ENCODE measurements at places on chromosomes 2 and 18.

- no peak for DNase-seq
Measured at GRCh38 chr2:42298132-42298531, 62.9 kb downstream of the COX7A2L start.

GRCh38 chr2:50347358-50348044 is 684.4 kb downstream of the NRXN1 start:
- no peak for DNase-seq

- DNase-seq, result peak; percentile 88
Measured at GRCh38 chr2:39139511-39140237, 18.8 kb upstream of the SOS1 start.

DNA sequence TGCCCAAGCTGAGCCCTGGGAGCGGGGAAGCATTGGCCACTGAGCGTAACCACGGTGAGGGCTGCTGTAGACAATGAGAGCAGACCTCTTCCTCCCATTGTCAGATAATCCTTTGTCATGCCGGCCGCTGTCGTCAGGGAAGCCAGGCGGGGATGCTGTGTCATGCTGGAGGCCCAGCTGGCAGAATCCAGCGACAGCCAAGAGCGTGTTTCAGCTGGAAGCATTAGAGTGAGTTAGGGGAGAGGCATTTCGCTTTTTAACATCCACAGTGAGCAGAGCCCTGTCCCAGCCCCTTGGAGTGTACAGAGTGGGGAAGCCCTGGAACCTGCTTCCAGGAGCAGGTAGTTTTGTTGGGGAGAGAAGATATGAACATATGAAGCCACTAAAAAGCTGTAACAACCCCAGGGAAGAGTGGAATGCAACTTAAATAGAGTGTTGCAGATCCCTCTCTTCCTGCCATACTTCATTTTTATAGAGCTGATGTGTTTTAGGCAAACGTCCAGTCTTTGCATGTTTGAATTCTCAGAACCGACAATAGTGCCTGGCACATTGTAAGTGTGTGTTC is 7.0 kb downstream of the CTIF start:
- DNase-seq, result peak; percentile 85

DNA sequence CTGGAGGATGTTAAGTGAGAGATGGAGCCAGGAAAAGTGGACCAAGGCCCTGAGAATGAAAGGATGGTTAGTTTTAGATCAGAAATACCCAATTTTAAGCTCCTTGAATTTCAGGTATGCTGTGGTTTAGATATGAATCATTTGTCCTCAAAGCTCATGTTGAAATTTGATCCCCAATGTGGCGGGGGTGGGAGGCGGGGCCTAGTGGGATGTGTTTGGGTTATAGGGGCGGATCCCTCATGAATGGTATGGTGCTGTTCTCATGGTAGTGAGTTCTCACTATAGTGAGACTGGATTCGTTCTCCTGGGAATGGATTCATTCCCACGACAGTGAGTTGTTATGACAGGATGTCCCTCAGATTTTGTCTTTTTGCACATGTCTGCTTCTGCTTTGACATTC is 11.4 kb downstream of the MYO5B start:
- DNase-seq, result no peak

DNA sequence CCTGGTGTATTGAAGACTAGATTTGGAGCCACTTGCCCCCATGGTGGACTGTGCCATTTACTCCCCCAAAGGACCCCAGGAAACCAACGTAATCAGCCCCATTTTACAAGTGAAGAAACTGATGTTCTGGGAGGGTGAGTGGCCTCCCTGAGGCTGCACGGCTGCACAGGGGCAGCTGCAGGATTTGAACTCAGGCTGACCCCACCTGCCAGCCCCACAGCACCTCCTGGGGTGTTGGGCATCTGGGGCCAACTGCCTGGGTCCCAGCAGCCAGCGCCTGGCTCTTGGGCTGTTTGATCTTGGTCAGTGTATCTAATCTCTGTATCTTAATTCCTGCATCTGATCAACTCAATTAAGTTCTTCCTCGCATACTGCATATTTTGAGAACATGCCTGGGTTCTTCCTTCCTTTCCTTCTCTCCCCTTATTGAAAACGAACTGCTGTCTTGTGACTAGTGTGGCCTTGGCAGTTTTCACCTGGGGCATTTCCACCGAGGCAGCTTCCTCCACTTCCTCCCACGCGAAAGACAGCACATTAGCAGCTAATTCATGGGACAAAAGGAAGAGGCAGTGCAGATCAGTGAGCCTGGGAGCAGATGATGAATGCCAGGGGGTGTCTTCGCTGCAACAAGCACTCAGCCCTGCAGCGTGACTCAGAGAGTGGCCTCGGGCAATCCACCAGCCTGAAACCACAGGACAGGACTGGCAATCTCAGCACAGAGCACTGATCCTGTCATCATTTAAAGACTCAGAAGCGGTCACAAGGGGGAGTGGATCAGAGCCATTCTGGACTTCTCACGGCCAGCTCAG is 184.1 kb upstream of the RAB12 start:
- no peak for DNase-seq

- no peak for DNase-seq
Measured at GRCh38 chr18:63515801-63516200, 26.4 kb upstream of the SERPINB12 start.

DNA sequence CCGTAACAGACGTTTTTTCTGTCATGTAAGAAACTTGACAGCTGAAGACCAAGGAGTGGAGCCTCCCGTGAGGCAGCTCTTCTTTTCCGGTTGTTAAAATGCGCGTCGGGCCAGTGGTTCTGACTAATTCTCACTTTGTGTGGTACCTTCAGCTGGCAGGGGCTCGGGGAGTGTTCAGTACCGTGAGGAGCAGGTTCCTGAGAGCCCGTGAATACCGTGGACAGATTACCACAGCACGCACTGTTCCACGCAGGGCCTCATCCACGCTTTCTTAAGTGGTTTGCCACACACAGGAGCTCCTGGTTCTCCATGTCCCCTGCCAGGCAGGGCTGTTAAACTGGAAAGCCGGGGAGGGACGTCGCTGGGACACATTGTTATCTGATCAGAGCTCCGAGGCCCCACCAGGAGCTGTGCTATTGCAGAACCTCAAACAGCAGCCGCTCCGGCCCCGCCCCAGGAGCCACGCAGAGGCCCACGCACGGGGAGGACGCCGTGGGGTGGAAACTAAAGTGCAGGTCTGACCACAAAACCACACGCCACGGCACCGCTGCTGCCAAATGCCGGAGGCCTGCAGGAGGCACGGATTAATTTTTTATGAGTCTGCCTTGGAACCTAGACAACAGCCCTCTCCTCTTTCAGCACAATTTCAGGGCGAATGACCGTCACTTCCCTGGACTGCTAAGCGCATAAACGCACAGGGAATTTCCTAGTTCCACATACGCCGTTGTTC is 43.3 kb downstream of the NFATC1 start:
- DNase-seq, result no peak

DNA sequence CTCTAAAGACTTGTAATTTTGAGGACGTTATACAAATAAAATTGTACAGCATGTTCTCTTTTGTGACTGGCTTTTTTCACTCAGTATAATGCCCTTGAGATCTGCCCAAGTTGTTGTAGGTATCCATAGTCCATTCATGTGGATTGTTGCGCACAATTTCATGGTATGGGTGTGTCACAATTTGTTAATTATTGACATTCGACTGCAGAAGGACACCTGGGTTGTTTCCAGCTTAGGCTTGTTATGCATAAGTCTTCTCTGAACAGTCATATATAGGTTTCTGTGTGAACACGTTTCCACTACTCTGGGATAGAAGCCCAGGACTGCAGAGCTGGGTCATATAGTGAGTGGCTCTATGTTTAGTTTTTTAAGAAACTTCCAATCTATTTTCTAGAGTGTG is 800.8 kb upstream of the SALL3 start:
- DNase-seq, result no peak

DNA sequence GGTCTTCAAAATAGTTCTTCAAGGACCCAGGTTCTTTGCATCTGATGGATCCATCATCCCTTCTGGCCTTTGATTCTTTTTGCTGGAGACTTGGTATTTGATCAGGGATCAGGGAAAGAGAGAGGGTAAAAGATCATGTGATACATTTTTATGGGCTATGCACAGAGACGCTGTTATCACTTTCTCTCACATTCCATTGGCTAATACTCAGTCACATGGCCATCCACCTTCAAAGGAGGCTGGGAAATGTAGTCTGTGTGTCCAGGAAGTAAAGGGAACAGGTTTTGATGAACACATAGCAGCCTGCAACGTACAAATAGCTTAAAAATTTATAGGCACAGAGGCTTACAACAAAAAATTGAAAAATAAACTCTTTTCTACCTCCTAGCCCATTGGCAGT is 629.6 kb upstream of the FANCL start:
- peak; percentile 46 for DNase-seq

GRCh38 chr18:36759167-36759776 is 69.5 kb downstream of the TPGS2 start:
- peak; percentile 7 for DNase-seq

- DNase-seq, result peak; percentile 44
Measured at GRCh38 chr2:135030826-135031225, 16.4 kb downstream of the MAP3K19 start.

DNA sequence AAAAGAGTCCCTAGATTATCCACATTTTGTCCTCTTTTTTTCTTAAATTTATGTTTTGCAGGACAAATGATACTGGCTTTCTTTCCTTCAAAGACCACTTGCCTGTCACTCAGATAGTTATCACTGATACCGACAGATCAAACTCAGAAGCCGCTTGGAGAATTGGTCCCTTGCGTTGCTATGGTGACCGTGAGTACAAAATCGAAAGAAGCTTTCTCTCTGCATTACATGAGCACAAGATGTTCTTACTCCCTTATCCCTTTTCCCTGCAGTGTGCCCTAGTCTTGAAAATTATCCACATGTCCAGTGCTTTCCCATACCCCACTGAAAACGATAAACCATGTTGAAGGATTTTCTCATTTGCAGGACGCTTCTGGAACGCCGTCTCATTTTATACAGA is 738.5 kb downstream of the CNTNAP5 start:
- DNase-seq, result no peak

- DNase-seq, result no peak
Measured at GRCh38 chr2:217645896-217646295, 356.9 kb downstream of the TNS1 start.

- DNase-seq, result no peak
Measured at GRCh38 chr18:77249569-77250500, at the start of gene GALR1. Gene GALR1, plus strand, starts transcription at chr18:77249848. Its CDS starts 701 bp downstream, at chr18:77250549.

- DNase-seq, result peak; percentile 86
Measured at GRCh38 chr18:72544092-72544886, at the start of gene CBLN2. Gene CBLN2, minus strand, starts transcription at chr18:72544342. Its CDS starts 2,182 bp downstream, at chr18:72542160.

GRCh38 chr2:171514908-171515582 is 7.2 kb upstream of the CYBRD1 start:
- DNase-seq, result no peak

DNA sequence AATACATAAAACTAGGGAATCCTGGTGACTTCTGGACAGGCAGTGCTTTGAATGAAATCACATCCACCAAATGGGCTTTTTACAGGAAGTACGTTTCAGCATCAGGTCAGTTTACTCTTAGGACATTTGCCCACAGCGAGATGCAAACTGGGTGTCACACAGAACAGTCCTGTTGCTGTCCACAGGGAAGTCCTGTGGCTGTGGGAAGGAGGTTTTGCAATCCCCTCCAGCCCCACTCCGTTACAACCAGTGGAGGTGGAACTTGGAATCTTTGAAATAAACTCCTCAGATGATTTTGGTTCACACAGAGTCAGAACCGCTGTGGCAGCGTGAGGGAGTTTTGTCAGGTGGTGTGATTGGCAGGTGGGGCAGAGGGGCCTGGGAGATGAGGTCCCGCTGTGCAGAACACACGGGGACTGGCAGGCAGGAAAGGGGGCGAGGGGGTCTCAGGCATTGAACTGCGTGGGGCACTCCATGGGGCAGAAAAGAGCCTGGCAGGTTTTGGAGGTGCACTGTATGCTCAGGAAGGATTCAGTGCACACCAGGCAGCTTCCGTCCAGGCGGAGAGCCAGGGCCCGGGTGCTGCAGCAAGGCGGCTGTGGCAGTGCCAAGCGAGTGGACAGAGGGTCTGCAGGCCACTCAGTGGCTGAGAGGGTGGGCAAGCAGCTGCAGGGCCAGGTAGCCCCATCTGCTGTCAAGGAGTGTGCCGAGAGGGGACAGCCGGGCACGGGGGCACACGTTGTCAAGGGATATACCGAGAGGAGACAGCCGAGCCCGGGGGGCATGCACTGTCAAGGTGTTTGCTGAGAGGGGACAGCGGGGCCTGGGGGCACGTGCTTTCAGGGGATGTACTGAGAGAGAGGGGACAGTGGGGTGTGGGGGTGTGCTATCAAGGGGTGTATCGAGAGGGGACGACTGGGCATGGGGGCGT is 148.7 kb downstream of the LDLRAD4 start:
- DNase-seq, result no peak

DNA sequence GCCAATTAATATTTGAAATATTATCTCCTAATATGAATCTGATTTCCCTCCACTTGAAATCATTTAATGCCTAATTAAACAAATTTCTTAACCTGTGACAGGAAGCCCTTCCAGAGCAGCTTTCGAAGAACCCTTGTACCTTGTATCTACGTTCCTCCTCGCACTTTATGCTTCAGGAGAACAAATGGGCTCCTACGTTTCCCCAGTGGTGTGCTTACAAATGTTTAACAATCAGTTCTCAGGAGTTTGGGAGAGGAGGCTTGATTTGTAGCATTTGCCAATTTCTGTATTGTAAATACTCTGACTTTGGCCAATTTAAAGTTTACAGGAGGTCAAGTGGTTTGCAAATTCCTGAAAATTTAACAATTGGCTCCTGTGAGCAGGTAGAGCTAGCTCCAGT is 327.8 kb downstream of the THSD7B start:
- no peak for DNase-seq

DNA sequence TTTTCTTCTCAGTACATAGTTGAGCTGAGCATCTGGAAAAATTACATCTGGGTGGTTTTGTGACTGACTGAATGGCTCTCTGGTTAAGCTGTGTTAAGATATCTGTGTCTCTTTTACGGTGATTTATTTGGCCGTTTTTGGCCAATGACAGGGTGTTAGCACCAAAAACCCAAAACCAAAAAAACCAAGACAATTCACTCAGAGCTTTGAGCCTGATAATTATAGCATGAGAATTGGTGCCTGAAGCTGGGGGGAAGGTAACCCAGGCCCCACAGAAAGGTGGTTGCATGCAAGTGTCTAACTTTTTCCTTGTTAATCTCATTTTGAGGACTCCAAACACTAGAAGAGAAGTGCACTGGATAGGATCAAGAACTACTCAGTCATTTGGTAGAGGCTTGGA is 4.5 kb downstream of the CD28 start:
- no peak for DNase-seq

DNA sequence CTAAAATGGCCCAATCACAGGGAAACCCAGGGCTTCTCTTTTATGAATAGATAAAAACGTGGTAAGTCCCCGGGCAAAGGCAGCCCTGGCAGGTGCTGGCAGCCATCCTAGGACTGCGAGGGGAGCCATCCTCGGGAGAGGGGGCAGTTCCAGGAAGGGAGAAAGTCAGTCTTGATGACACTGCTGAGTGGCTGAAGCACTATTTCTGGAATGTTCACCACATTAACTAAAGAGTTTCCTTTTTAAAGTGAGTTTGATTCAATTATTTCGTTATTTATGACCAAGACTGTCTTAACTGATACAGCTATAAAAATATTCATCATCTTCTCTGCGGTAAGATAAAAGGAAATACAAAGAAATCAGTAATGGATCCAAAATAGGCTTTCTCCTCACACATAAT is 20.4 kb downstream of the TTR start:
- no peak for DNase-seq

GRCh38 chr2:176111309-176111663 is 4.2 kb downstream of the HOXD11 start:
- DNase-seq, result peak; percentile 78

GRCh38 chr2:145715601-145716000 is 1195.7 kb upstream of the ZEB2 start:
- no peak for DNase-seq

GRCh38 chr2:236916181-236916580 is 169.5 kb upstream of the COPS8 start:
- no peak for DNase-seq

Data from OCI-M1 (cell line).